Brain (organoid and tissue), 16 donors: ENCODE measurements at places on chromosomes 3 and 15.

- DNase-seq, result no peak
Observed at GRCh38 chr3:15796331-15796730, 1.4 kb downstream of the ANKRD28 start.

DNA sequence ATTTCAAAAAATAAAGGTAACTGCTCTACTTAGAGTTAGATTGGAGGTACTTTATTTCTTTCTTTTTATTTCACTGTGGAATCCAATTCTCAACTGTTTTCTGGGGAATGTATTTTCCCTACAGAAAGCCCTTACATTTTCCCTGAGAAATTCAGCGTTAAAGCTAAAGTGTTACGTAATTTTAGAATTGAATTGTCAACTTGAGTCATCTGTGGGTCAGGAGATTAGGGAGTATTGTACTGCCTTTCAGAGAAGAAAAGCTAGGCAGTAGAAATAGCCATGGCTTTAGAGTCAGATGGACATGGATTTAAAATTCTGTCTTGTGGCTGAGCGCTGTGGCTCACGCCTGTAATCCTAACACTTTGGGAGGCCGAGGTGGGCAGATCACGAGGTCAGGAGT, 728.6 kb downstream of the ROBO1 start:
- no peak for DNase-seq

DNA sequence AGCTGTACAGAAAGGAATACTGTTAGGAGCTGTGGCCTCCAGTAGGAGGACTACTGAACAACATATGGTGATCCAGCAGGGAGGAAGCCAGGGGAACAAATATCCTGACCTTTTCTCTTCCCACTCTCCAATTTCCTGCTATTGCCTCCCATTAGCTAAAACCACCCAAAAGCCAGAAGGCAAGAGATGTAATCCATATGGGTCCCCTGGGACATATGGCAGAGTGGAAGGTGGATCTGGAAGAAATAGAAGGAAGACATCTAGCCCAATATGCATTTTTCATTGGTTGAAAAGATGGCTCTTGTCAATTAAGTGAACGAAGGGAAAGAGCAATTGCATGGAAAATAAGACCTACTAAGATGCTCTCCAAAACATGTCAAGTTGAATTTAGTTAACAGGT, 167.2 kb downstream of the CNTN3 start:
- no peak for DNase-seq

- no peak for DNase-seq
Observed at GRCh38 chr3:148631124-148631903, 66.4 kb upstream of the AGTR1 start.
